Vagina (tissue), 2 donors: ENCODE measurements at places on chromosomes 3 and 15.

GRCh38 chr3:66717806-66718205 is 217.0 kb upstream of the LRIG1 start:
- H3K36me3 ChIP-seq = no peaks in the 10 kb centered on the region
- no peak for DNase-seq
- H3K4me3 ChIP-seq = no peak overlapping the region
- no peak overlapping the region for H3K27ac ChIP-seq

- no peaks in the 10 kb centered on the region for H3K27me3 ChIP-seq
- no peaks in the 10 kb centered on the region for H3K4me1 ChIP-seq
- H3K27ac ChIP-seq = no peak overlapping the region
- no peak for DNase-seq
These were observed 32.9 kb downstream of the ALCAM start for GRCh38 chr3:105399611-105400010.

- no peaks in the 10 kb centered on the region for H3K27me3 ChIP-seq
- H3K36me3 ChIP-seq = no peaks in the 10 kb centered on the region
- no peak for DNase-seq
- H3K27ac ChIP-seq = no peak overlapping the region
These were observed 232.6 kb downstream of the TBL1XR1 start for GRCh38 chr3:176964661-176965060.

DNA sequence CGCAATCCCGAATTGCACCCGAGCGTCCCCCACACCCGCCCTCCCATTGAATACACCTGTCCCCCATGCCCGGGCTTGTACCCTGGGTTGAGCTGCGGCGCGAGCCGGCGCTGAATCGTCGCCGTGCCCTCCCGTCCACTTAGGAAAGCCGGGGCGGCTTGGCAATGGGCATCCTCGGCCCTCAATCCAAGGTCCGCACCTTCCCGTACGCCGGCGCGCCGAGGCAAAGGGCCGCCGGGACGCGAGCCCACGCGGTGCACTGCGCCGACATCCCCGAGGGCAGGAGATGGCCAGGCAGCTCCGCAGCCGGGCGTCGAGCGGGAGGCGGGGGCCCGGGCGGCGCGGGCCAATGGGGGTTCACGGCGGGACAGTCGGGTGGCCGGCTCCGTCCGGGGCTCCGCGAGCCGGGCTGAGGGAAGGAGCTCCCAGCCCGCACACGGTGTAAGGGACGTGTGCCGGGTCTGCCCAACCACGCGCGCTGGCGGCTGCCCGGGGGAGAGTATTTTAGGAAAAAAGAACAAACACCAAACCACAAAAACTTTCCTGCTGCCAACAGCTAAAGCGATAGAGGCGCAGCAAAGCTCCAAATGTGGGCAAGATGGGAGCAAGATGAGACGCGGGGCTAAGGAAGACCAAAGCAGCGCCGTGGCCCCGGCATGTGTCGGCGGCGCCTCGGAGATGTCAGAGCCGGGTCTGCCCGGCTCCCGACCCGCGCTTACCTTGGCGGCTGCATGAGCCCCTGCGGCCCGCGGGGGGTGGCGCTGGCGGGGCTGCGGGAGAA is 621 bp downstream of the RGMA start:
- peaks cover 24% of the 10 kb centered on the region for H3K4me1 ChIP-seq
- peak overlapping the region; percentile 76 for H3K27ac ChIP-seq
- H3K4me3 ChIP-seq = peak overlapping the region; percentile 65
- H3K27me3 ChIP-seq = no peaks in the 10 kb centered on the region
- no peaks in the 10 kb centered on the region for H3K36me3 ChIP-seq

DNA sequence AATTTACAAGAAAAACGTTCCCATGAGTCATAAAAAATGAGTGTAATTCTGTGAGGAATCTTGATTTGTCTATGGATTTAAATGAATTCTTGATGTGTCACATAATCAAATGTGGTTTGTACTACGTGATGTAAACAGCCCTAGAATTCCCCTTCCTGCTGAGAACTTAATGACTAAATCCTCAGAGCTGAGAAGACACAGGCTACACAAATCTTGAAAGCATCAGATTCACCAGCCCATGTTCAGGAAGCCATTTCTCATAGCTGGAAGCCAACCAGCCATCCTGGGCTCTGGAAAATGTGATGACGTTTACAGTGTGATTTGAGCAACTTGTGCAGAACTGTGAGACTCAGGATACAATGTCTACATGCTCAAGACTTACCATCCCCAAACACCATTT is 193.7 kb upstream of the MME start:
- no peaks in the 10 kb centered on the region for H3K27me3 ChIP-seq
- DNase-seq = no peak
- H3K36me3 ChIP-seq = no peaks in the 10 kb centered on the region

GRCh38 chr15:83565553-83566159 is 88.3 kb upstream of the ADAMTSL3 start:
- H3K4me3 ChIP-seq = no peak overlapping the region
- no peaks in the 10 kb centered on the region for H3K27me3 ChIP-seq
- H3K36me3 ChIP-seq = no peaks in the 10 kb centered on the region
- no peaks in the 10 kb centered on the region for H3K4me1 ChIP-seq
- no peak overlapping the region for H3K27ac ChIP-seq

- H3K27me3 ChIP-seq = no peaks in the 10 kb centered on the region
- no peaks in the 10 kb centered on the region for H3K36me3 ChIP-seq
- no peak overlapping the region for H3K27ac ChIP-seq
These were observed 130.0 kb upstream of the IL12A start for GRCh38 chr3:159858650-159859049.

GRCh38 chr15:41930221-41930866 is 36.5 kb upstream of the SPTBN5 start:
- DNase-seq = no peak
- H3K36me3 ChIP-seq = no peaks in the 10 kb centered on the region
- no peak overlapping the region for H3K4me3 ChIP-seq
